ENCODE measurements at places on chromosomes 7 and 10. TPM values are rescaled to one million over a fixed set of nuclear protein-coding genes. Genes with fewer than 3 reads are reported as not detected.

Gene EZH2
- polyA plus RNA-seq, result 20.1 TPM

Gene PRKCQ
- 16.3 TPM for polyA plus RNA-seq

Gene SCIN
- polyA plus RNA-seq, result 0.34 TPM

Gene EN2
- 0.71 TPM for polyA plus RNA-seq

Gene ITIH5
- polyA plus RNA-seq, result 47.8 TPM

Gene GPR15LG
- not detected for polyA plus RNA-seq

GRCh38 chr10:5443429-5443828 lies 31.1 kb downstream of the NET1 start:
- no peak for DNase-seq

GRCh38 chr10:14385596-14386593 lies 55.2 kb upstream of the FRMD4A start:
- DNase-seq, result no peak

- no peak for DNase-seq
Observed at GRCh38 chr7:109456116-109456515, 886.4 kb downstream of the DNAJB9 start.

- DNase-seq, result no peak
Observed at GRCh38 chr10:100998183-100998990, 1.2 kb upstream of the LZTS2 start.

DNA sequence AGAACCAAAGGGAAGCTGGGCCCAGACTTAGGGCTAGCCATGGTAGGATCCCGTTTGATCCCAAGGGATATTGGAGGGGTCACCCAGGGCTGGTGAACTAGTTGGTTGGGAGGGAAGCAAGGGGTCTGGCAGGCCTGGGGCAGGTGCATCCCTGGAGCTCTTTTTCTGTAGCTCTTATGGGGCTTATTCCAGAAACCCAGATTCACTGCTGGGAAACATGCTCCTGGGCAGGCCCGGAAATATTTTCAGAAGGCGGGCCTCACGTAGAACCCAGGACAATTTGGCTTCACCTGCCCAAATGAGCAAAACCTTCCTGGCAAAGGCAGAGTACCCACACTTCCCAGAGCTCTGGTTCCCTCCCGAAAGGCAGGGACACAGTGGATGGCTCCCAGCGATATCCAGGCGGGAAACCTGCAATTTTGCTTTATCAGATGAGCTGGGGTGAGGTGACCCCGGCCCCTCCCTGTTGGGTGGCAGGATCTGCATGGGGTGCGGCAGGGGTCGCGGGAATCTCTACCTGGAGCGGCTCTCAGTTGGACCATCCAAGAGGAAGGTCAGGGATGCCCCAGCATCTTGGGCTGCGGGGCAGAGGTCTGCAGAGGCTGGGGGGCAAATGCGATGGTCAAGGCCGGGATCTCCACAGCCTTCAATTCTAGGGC lies 533.9 kb downstream of the TCERG1L start:
- no peak for DNase-seq

DNA sequence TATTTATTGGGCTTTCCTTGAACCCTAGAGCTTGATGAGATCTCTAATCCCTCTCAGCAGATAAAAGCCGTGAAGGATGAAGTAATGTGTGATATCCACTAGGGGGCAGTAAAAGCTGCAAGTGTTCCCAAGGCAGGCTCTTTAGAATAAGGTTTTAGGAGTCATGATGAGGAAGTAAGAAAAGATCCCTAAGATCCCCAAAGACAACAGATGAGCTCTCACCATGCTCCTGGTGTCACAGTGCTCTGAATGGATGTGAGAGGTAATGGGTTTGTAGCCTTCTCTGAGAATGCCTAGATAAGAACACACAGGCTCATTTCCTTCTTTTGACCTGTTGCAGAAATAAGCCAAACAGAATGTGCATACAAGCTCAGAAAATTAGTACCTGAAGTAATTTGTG lies 70.4 kb upstream of the ITPRID1 start:
- DNase-seq, result no peak

GRCh38 chr10:88853155-88853881 lies 1.7 kb upstream of the ANKRD22 start:
- no peak for DNase-seq

GRCh38 chr10:30059209-30060107 lies at the start of gene JCAD:
Gene JCAD, minus strand, starts transcription at chr10:30059586. Its CDS starts 11,774 bp downstream, at chr10:30047812.
- no peak for DNase-seq

GRCh38 chr7:50264908-50265307 lies 39.6 kb upstream of the IKZF1 start:
- DNase-seq, result no peak
